Sigmoid colon (tissue), 7 donors: ENCODE measurements at places on chromosomes 3 and 15. TPM values are rescaled to one million over a fixed set of nuclear protein-coding genes. Genes with fewer than 3 reads are reported as not detected.

Gene RETNLB
- not detected for total RNA-seq

Gene BCHE
- 34.9 TPM for total RNA-seq

- no peaks in the 10 kb centered on the region for H3K36me3 ChIP-seq
- no peak for DNase-seq
- no peak overlapping the region for H3K27ac ChIP-seq
- H3K27me3 ChIP-seq, result no peaks in the 10 kb centered on the region
- H3K4me1 ChIP-seq, result no peaks in the 10 kb centered on the region
These were observed 100.4 kb upstream of the TP63 start for GRCh38 chr3:189530822-189531221.

DNA sequence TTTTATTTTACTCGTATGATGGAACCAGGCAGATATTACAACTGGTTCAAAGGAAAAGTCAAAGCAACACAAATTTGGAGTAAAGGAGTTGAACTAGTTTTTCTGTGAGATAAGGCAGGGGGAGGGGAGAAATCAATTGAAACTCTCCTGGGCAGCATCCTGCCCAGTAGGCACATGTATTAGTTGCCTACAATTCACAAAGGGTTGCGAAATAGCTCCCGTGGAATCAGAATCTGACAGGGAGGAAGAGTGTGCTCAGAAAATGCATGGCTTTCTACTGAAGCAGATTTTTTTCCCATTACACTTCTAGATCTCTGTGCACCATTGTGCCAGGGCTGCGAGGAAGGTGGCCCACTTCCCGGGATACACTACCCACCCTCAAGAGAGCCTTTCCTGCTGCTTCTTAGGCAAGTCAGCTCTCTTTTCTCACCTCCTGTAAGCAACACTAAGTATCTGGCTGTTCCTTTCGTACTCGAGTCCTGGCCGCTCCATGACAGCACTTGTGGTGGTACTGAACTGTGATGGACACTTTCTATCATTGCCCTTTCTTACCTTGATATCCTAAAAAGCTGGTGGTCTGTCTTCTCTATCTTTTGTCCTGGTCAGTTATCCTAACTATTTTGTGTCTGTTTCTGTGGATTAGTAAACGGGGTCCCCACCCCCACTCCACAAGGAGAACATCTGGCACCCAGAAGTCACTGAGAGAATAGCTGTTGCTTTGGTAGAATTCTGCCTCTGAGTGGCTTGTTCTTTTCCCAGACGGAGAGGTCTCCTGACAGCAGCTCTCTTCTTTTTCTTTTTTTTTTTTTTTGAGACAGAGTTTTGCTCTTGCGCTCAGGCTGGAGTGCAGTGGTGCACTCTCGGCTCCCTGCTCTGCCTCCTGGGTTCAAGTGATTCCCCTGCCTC is 74.8 kb downstream of the RPL39L start:
- H3K36me3 ChIP-seq, result no peaks in the 10 kb centered on the region
- H3K27me3 ChIP-seq, result no peaks in the 10 kb centered on the region
- no peak overlapping the region for H3K4me3 ChIP-seq
- no peak for DNase-seq
- H3K4me1 ChIP-seq, result no peaks in the 10 kb centered on the region

- no peak overlapping the region for H3K4me3 ChIP-seq
- no peaks in the 10 kb centered on the region for H3K36me3 ChIP-seq
- H3K4me1 ChIP-seq, result no peaks in the 10 kb centered on the region
- no peak for DNase-seq
- H3K27me3 ChIP-seq, result no peaks in the 10 kb centered on the region
These were observed 8.7 kb upstream of the ATP13A4 start for GRCh38 chr3:193563426-193563825.

GRCh38 chr3:178419071-178419470 is 117.2 kb upstream of the KCNMB2 start:
- H3K4me3 ChIP-seq, result no peak overlapping the region
- no peak overlapping the region for H3K27ac ChIP-seq
- no peaks in the 10 kb centered on the region for H3K27me3 ChIP-seq
- no peaks in the 10 kb centered on the region for H3K4me1 ChIP-seq

- no peaks in the 10 kb centered on the region for H3K27me3 ChIP-seq
- no peaks in the 10 kb centered on the region for H3K4me1 ChIP-seq
- no peak for DNase-seq
These were observed 67.4 kb downstream of the NUP210 start for GRCh38 chr3:13352621-13353131.

DNA sequence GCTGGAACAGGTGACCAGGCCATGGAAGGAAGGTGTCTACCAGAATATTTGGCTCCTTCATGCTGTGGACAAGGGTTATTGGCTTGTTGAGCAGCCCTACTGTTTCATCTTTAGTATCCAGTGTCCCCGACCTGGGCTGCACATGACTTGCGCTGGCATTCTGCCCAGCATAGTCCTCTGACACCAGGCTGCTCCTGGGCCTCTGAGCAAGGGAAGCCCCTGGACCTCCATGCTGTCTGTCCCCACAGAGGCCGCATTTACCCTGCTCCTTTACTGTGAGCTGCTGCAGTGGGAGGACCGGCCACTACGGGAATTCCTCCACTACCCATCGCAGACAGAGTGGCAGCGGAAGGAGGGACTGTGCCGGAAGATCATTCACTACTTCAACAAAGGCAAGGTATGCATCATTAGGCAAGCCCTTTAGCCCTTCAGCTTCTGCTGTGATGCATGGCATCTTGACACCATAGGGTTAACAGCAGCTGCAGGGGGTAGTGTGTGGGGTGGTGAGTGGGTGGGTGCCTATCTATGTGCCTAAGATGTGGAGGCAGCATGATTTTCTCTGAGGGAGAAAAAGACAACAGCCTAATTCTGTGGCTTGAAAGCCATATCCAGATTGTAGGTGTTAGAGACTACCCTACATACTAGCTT is 44.0 kb upstream of the MANF start:
- H3K4me1 ChIP-seq, result peaks cover 15% of the 10 kb centered on the region
- peak overlapping the region; percentile 83 for H3K27ac ChIP-seq
- no peaks in the 10 kb centered on the region for H3K36me3 ChIP-seq
- no peaks in the 10 kb centered on the region for H3K27me3 ChIP-seq
